Myocyte (in vitro differentiated cells): ENCODE measurements at places on chromosomes 1 and 21.

DNA sequence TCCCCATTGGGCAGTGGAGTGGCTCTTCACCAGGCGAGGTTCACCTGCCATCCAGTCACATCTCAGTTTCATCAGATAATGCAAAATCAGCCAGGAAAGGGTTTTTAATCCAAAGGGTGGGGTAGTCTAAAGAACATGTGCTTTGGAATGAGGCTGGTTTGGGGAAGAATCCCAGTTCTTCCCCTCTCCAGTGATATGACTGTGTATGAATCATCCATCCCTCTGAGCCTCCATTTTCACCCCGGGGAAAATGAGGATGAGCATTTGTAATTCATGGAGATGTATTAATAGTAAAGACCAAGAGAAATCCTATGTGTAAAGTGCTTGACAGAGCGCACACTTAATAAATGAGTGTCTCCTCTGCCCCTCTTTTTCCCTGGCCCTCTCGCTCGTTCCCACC is 215.1 kb upstream of the FGGY start:
- DNase-seq, result no peak

GRCh38 chr1:217586586-217586985 is 44.3 kb downstream of the GPATCH2 start:
- no peak for DNase-seq

DNA sequence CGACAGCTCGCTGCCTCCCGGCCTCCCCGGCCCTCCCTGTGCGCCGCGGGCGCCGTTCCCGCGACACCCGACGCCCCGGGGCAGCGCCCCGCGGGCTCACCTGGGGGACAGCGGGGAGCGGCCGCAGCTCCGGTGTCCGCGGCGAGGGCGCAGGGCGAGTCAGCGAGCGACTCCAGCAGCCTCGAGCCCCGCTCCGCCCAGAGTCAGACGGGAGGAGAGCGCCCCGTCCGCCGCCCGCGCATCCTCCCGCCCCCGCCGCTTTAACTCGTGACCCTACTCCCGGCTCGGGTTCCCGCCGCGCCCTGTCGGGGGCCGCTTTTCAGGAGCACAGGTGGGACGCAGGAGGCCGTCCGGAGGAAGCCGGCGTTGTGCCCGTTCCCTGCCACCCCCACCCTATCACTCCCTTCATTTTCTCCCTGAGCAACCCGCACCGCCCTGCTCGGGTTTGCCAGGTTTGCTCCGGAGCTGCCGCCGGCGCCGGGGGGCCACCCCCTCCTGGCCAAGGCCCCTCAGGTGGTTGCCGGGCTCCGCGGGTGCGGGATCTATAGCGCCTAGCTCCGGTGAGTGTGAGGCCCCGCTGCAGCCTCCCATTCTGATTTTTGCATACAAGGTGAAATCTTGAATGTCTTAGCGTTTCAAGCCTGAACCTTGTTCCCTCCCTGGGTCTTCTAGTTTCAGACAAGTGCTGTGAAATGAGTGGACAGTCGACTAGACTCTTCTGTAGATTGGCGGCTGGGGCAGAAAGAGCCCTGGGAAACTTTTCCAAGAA is at the start of gene MCOLN3:
Gene MCOLN3 (minus strand): TSS at position 205 of the 769 bp plus-strand sequence. CDS start 3,140 bp downstream, outside the sequence.
- peak; percentile 15 for DNase-seq

DNA sequence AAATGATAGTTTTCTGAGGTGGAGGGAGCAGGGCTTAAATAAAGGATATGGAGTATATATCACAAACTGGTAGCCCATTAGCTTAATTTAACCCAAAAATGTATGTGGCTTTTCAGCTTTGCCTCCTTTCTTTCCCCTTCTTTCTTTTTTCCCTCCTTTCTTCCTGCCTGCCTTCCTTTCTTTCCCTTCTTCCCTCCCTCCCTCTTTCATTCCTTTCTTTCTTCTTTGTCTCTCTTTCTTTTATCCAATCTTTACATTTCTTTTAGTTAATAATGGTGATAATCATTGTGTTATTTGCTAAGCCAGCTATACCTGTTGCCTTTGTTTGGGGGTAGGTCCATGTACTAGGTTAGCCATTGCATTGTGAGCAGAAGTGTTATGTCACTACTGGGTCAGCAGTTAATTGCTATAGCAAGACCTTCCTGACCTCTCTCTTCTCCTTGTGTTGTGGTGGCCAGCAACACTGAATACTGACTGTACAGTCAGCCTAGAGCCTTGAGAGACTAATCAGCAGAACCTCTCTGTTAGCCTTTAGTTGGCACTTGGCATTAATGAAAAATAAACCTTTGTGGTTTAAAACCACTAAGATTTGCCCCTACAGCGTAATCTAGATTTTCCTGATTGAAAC is 5.1 kb downstream of the GORAB start:
- DNase-seq, result peak; percentile 28

DNA sequence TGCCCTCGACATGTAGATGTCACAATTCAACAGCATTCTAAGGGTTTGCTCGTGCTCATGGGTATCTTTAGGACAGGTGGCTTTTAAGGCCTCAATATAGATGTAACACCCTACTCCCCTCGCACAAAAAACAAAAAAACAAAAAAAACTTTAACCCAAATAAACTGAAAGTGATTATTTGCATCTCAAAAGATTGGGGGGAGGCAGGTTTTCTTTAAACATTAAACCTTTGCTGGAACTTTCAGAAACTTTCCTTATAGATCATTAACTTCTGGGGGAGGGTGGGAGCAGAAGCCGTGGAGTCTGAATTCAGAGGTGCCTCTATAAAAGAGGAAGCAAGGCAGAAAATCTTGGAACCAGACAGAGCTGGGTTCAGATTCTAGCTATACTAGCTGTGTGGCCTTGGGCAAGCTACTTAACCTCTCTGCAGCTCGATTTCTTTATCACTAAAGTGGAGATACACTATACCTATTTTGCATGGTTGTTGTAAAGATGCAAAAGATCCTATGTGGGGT is 3.2 kb upstream of the KIAA1614 start:
- no peak for DNase-seq

DNA sequence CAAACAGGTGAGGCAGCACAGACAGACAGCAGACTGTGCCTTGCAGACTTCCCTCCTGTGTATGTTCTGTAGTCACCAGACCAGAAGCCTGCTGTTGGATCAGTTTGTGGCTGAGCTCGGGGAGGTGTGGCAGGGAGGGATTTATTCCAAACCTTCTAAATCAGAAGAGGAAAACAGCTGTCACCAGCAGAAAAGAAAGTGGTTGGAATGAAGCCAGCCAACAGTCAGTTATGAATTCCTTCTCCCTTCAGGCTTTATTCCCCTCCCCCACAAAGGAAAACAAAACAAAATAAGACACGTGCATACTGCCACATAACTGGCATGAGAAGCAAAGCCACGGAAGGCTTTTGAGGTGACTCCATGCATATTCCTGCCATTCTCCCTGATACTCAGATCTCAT is 19.0 kb upstream of the PIGV start:
- peak; percentile 99 for DNase-seq

GRCh38 chr1:187010571-187011309 is 182.0 kb downstream of the PLA2G4A start:
- no peak for DNase-seq

GRCh38 chr1:203300441-203301330 is 4.6 kb upstream of the BTG2 start:
- peak; percentile 53 for DNase-seq

GRCh38 chr1:118914379-118915161 is 73.6 kb downstream of the TBX15 start:
- DNase-seq, result no peak

DNA sequence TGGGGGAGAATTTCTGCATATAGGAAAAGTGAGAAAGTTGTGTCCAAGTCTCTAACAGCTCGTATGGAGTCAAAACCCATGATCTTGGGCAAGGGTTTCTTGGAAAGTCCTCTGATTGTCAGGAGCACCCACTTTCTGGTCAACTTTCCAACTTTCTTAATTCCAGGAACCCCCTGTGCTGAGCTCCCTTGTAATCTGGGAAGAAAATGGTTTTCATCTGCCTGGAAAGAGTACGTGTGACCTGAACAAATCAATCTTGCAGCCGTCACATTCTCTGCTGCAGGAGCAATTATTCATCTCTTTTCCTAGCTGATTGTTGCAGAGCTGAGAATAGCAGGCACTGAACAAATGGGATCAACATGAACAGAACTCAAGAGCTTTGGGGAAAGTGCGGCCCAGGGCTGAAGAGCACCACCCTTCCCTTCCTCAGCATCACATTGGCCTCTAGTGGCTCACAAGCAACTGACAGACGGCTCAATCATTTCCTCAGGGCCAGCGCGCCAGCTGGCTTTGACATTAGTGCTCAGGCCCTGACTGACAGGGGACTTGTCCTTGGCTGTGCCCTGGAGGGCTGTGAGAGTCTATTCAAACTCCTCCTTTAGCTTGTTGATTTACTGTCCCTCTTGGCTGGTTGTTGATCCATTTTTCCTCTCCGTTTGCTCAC is 295.2 kb downstream of the HLX start:
- DNase-seq, result peak; percentile 22

GRCh38 chr1:109152196-109152595 is 38.3 kb downstream of the ELAPOR1 start:
- no peak for DNase-seq

GRCh38 chr1:11444907-11445306 is 34.0 kb upstream of the DISP3 start:
- no peak for DNase-seq

GRCh38 chr1:238476841-238477240 is 586.1 kb upstream of the ZP4 start:
- no peak for DNase-seq
